Activated CD4-positive, alpha-beta T cell treated with anti-CD3 and anti-CD28 coated beads, Interleukin-2, amount 10 ng/mL, durations not matched to agents 24 days and 14 days (primary cell): ENCODE measurements at places on chromosomes 7 and 10. TPM values are rescaled to one million over a fixed set of nuclear protein-coding genes. Genes with fewer than 3 reads are reported as not detected.

DNA sequence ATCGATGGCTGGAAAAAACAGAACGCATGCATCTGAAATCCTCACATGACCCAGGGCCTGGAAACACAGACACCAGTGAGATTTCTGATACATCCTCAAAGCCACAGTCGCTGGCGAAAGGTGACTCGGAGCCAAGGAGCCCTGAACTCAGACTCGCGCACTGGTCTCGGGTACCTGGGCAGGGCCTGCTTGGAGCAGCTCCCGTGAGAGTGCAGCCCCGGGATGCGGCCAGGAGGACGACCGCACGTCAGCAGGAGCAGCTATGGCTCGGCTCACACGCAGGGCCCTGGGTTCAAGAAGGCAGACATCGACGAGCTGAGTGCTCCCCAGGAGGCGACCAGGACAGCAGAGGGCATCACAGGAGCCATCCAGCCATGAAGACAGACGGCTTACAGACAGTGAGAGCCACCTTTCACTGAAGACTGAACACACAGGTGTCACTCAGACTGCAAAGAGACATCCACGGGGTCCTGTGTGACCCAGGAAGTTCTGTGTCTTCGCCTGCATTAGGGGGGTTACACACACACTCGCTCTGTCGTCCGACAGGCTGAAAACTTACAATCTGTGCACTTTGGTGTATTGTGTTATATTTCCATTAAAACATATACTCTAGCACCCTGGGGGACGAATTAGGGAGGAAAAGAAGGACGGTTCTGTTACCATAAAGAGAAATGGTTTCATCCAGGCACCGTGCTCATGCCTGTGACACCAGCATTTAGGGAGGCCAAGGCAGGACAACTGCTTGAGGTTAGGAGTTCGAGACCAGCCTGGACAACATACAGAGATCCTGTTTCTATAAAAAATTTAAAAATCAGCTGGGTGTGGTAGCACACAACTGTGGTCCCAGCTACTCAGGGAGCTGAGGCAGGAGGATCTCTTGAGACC, 227.7 kb downstream of the MAD1L1 start:
- no peak for DNase-seq

DNA sequence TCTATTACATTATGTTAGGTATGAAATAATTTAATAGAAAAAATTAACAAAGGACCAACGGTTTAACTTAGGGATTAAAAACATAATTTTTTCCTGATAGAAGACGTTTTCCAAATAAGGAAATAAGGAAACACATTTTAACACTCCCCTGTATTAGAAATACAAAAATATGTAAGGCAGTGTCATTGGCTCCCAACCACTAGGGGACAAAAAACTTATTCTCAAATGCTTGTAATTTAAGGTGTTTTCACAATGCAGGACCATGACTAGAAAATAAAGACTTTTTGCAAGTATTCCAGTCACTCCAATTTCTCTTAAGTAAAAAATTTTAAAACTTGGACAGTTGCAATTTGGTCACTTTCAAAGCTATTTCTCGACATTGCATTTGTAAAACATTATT, 98.8 kb upstream of the ODAD2 start:
- DNase-seq, result no peak

- DNase-seq, result no peak
These were observed 85.8 kb downstream of the AGMO start for GRCh38 chr7:15475808-15476530.

DNA sequence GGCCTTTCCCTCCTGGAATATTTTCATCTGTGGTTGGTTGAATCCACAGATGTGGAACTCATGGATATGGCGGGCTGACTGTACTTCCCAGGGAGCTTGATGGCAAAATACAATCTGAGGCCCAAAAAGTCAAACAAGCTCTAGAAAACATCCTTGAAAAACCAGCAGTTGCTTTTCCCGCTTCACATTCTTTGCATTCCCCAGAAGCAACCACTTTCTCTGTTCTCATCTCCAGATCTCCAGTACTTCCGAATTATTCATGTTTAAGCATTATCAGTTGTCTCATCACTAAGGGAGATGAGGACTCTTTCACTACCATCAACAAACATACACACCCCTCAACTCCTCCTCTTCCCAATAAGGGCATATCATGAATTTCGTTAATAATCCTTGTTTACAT, 55.3 kb downstream of the KIF5B start:
- no peak for DNase-seq

COL28A1 gene
- total RNA-seq, result not detected in 2 replicates
